Glomerular endothelial cell (primary cell): ENCODE measurements at places on chromosomes 3 and 15. TPM values are rescaled to one million over a fixed set of nuclear protein-coding genes. Genes with fewer than 3 reads are reported as not detected.

The GOLGA8S gene
- 0.05 and 0.06 TPM in 2 replicates for total RNA-seq

The SPESP1 gene
- total RNA-seq: 0.92 and 1.5 TPM in 2 replicates

The LCTL gene
- 0.06 TPM in 1 of 2 replicates, not detected in the other for total RNA-seq

- no peak for DNase-seq
Observed at GRCh38 chr15:81075272-81075671, 58.8 kb upstream of the CFAP161 start.

DNA sequence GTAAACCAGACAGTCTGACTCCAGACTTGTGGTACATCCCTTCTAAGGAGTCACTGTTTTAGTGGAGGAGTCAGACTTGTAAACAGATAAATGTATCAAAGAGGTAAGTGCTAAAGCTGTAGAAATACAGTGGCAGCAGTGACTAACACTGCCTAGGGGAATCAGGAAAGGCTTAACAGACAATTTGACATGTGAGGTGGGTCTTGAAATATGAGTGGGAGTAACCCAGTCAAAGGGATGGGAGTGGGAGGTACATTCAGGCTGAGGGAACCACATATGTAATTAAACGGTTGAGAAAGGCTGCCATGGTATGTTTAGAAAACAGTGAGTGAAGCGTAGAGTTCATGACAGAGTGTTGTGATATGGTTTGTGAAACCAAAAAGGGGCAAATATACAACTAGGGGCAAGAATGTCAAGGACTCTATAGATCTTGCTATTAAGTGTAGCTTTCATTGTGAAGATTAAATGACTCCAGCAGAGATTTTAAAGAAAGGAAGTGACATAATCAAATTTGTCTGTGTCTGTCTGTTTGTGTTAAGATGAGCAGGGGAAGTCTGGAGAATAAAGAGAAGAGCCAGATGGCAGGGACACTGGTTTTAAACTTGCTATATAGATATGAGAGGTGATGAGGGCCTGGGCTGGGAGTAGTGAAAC, 11.2 kb upstream of the ALCAM start:
- no peak for DNase-seq
